ENCODE measurements at places on chromosomes 12 and 14. TPM values are rescaled to one million over a fixed set of nuclear protein-coding genes. Genes with fewer than 3 reads are reported as not detected.

GRCh38 chr14:53127832-53128231, 25.3 kb downstream of the DDHD1 start:
- no peak overlapping the region for H3K27ac ChIP-seq
- H3K4me1 ChIP-seq: peaks cover 10% of the 10 kb centered on the region
- no peak overlapping the region for H3K4me3 ChIP-seq
- DNase-seq: no peak
- no peaks in the 10 kb centered on the region for H3K36me3 ChIP-seq

- no peaks in the 10 kb centered on the region for H3K36me3 ChIP-seq
- no peaks in the 10 kb centered on the region for H3K27me3 ChIP-seq
- no peak for DNase-seq
- H3K27ac ChIP-seq: no peak overlapping the region
- H3K4me1 ChIP-seq: no peaks in the 10 kb centered on the region
These were observed 87.9 kb downstream of the PHLDA1 start for GRCh38 chr12:75943730-75944096.

The PSEN1 gene
- total RNA-seq: 49.0 TPM

The ACOT6 gene
- not detected for total RNA-seq

The PMEL gene
- not detected for total RNA-seq

GRCh38 chr12:104909761-104910160, 48.3 kb downstream of the SLC41A2 start:
- no peak for DNase-seq
- H3K36me3 ChIP-seq: no peaks in the 10 kb centered on the region
- no peak overlapping the region for H3K27ac ChIP-seq
- H3K4me3 ChIP-seq: no peak overlapping the region

GRCh38 chr12:41981758-41982157, 162.9 kb downstream of the GXYLT1 start:
- no peak overlapping the region for H3K27ac ChIP-seq
- DNase-seq: no peak
- no peak overlapping the region for H3K4me3 ChIP-seq
- H3K4me1 ChIP-seq: no peaks in the 10 kb centered on the region
- no peaks in the 10 kb centered on the region for H3K36me3 ChIP-seq
